ENCODE measurements at places on chromosomes 2 and 18.

DNA sequence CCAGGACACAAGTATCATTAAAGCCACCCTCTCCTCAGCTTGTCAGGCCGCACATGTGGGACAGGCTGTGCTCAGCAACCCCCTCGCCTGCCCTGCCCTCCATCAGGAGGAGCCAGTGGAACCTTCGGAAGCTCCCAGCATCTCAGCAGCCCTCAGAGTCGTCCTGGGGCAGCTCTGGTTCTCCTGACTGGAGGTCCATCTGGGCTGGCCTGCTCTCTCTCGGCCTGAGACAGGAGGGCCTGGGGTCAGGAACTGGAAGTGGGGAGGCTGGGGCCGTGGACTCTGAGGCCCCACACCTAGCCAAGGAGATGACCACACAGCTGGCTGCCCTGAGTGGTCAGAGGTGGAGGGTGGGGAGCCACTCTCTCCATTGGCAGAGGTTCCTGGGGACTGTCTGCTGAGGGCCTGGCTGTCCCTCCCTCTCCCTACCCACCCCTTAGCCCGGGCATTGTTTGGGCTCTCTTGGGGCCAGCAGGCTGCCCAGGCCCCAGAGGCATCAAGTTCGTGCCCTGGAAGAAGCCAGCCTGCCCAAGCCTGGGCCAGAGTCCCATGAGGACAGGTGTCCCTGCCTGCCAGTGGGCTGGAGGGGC lies 23.1 kb downstream of the ODC1 start:
- no peak for DNase-seq

DNA sequence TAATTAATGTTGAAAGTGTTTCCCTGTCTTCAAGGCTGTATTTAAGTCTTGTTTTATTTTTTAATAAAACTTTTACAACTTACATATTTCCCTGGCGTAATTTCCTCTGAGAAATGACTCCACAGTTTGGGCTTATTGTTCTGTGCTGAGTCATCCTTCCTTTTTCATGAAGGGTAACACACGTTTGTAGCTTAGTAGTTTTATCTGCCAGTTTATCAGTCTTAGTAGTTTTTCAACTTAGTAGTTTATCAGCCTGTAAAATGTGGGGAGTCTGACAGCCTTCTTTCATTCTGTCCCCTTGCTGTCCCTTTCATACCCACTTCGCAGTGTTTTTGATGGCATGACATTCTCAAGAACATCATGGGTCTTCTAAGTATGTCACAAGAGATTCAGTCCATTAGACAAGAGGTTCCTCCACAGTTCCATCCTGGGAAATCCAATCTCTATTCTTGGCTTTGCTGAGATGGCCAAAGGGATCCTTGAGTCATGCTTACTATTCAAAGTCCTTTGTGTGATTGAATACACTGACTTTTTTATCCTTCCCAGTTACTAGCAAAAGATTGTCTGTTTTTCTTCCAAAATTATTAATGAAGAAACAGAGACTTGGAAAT lies 60.0 kb upstream of the SGPP2 start:
- DNase-seq, result peak; percentile 1

- DNase-seq, result no peak
Observed at GRCh38 chr2:160912276-160912675, 248.0 kb upstream of the TANK start.

- no peak for DNase-seq
Observed at GRCh38 chr2:169106134-169106533, 36.8 kb downstream of the DHRS9 start.

GRCh38 chr2:50901510-50901909 lies 130.4 kb downstream of the NRXN1 start:
- no peak for DNase-seq

- no peak for DNase-seq
Observed at GRCh38 chr2:82896117-82896516, 1563.0 kb downstream of the SUCLG1 start.

- DNase-seq, result peak; percentile 23
Observed at GRCh38 chr18:35189510-35189909, 51.3 kb upstream of the ZNF397 start.

GRCh38 chr18:78546281-78546680 lies 433.3 kb upstream of the SALL3 start:
- DNase-seq, result no peak

DNA sequence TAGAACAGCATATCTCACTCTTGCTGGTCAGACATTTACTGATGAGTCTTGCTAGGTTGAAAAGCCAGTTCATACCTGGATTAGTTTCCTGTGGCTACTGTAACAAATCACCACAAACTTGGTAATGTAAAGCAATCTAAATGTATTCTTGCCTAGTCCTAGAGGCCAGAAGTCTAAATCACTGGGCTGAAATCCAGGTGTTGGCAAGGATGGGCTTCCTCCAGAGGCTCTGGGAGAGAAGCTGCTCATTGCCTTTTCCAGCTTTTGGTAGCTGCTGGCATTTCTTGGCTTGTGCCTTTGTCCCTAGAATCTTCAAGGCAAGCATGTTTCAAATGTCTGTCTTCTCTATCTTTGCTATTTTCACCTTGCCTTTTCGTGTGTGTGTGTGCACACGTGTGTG lies 62.3 kb upstream of the MAP4K3 start:
- DNase-seq, result no peak

GRCh38 chr2:24565537-24565936 lies 74.5 kb downstream of the NCOA1 start:
- no peak for DNase-seq

DNA sequence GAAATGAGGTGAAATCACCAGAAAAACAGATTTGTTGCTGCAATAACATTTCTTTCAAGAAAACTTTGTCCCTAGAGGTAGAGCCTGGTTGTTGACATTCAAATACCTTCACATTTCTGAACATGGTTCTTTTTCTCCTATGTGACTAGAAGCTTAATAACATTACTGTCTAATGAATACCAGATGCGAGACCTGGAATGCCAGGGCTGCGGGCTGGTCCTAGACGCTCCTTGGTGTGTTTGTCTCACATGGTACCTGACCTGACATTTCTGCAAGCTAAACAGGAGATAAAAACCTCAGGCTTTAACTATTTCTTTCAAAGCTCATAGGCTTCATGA lies 38.5 kb downstream of the ACKR3 start:
- DNase-seq, result peak; percentile 49

DNA sequence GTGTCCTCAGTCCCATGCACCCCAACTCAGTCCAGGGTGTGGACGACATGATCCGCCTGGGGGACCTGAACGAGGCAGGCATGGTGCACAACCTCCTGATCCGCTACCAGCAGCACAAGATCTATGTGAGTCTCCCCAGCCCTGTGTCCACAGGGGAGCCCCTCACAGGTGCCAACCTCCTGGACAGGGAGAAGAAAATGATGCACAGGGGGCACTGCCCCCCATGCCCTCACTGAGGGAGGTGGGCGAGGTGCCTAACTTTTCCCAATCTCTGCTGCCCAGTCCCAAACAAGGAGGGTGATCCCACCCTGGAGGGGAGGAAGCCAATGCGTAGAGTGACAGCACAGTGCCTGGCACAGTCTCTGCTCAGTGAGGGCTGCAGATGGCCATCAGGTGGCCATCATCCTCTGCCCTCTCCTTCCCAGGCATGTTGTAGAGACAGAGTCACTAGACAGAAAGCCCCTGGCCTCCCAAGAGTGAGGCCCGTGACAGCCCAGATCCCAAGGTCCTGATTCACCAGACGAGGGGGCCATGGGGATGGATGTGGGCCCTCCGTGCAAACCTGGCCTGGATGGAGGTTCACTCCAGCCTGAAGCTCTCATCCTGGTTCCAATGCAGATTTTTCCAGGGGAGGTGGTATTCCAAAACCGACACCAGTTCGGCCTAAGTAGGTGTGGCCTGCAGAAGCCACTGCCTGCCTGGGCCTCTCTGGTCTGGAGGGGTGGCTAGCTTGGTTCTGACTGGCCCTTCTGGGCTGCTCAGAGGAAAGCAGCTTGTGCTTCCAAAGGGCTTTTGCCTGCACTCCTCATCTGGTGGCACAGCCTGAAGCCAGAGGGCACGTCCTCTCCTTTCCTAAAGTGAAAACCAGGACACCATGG lies 30.0 kb downstream of the MYO7B start:
- DNase-seq, result no peak

DNA sequence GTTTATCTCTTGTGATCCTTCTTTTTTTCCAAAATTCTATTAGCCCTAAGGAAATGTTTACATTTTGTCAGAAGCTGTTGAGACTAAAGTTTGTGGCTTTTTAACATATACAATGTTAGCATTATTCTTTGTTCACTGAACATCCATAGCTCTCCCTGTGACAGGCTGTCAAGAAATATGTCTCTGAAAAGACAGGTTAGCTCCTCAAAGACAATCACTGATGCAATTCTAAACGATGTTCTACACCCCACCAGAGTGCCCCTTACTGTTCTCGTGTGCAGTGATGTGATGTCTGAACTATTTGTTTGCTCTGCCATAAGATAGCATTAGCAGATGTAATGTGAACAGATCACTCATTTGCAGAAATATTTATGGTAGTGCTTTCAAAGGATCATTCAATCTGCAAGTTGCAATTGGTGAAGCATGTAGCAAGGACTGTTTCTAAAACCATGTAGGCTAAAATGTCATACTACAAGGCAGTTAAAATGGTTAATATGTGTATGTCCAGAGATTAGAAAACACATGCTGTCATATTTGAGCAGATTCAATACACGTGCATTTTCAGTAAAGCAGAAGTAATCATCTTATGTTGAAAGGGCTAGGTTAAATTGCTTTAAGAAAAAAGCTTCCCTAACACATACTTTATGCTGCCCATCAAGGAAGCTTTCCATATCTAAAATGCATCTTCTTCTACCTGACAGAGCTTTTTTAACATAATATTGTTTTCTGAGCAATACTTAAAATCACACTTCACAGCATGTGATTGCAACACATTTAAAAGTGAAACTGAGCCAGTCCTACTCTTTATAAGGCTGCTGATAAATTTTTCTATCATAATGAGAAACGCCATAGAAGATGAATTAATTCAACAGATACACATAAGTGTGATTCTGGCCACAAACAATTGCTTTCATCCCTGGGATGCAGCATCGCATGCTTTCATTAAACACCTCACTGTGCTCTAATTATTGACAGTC lies 285.7 kb upstream of the UBE2E3 start:
- peak; percentile 28 for DNase-seq

DNA sequence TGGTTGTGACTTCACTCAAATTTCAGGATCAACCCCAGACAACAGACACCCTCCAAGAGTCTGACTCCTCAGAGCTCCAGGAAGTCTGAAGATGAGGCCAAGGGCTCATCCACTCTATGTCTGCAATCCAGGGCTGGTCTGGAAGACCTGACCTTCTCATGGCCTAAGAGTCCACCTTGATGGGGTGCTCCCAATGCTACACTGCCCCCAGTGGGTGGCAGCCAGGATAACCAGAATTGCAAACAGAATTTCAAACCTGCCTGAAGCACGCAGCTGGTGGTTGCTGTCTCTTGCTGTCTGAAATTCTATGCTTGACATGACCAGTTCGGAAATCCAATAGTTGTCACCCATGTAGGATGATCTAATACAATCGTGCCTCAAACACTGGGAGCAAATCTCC lies 96.0 kb downstream of the UXS1 start:
- DNase-seq, result peak; percentile 60

GRCh38 chr2:120858361-120859106 lies 122.9 kb downstream of the GLI2 start:
- DNase-seq, result no peak

GRCh38 chr2:192247456-192247855 lies 52.7 kb upstream of the TMEFF2 start:
- DNase-seq, result no peak

- DNase-seq, result no peak
Observed at GRCh38 chr18:63070767-63071502, 248.6 kb downstream of the BCL2 start.

Data from choroid plexus epithelial cell (primary cell).